ENCODE measurements at places on chromosomes 3 and 15.
A peak's percentile ranks its signal among the peaks of the same experiment; 100 is the strongest.

DNA sequence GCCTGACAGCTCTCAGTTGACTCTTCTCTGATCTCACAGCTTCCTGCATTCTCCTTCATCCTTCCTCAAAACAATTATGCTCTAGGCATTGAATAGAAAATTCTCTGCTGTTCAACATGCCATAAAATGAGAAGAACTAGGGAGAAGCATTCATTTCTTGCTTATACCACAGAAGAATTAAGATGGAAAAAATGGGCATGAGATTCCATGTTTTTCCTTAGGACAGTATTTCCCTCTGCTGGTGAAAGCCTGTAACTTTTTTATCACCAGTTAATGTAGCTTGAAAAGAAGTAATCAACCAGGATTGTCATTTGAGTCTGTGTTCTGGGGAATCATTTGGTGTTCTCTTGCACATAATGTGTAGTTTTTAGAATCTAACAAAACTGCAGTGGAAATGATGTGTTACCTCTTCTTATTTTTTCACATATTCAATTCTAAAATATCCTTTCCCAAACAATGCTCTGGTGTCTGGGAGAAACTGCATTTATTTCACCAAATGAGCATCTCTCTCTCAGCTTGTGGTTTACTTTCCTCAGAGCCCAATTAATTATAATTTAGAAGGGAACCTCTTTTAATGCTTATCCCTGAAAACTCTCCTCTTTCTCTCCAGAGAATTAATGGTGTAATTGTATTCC lies 92.8 kb upstream of the DCBLD2 start:
- peak; percentile 8 for DNase-seq

- DNase-seq = no peak
These were observed 15.2 kb upstream of the CLEC3B start for GRCh38 chr3:45010811-45011333.

DNA sequence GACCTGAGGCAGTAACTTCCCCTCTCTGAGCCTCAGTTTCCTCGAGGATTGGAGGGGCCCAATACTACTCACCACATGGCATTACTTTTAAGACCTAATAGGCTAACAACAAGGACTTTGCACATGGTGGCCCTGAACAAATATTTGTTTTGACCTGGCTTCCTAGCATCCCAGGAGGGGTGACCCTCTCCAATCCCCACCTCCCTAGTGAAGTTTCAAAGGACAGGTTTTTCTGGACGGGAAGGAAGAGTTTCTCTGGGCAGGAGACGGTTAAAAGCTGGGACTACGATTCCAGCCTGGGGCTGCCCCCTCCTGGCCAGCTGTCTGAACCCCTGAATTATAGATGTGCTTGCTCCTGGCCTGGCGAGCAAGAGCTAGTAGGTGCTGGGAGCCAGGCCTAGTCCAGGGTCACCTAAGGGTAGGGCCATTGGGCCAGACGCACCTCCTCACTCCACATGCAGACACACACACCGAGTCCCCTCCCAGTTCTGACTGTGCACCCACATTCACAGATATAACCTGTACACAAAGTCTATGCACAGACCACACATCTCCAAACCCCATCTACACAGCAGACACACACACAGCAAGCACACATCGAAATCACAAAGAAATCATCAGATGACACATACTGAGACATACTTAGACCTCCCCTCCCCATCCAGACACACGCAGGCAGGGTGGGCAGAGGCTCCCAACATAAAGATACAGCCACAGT lies 2.7 kb upstream of the ISL2 start:
- DNase-seq = no peak

- DNase-seq = no peak
These were observed 24.8 kb upstream of the CMTM7 start for GRCh38 chr3:32366638-32367397.

DNA sequence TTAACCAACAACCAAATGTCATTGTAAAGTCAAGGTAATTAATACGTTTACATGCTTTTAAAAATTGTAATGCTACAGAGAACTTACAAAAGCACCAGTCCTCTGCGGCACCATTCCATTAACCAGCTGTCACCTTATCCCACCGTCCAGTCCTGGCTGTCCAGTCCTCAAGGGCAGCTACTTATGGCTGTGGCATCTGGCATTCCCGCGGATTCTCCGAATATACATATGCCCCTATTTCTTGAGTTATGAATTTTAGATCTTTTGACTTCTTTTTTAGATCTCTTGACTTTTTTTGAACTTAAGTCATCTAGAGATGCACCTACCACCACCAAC lies 382 bp upstream of the POMGNT2 start:
- no peak for DNase-seq

DNA sequence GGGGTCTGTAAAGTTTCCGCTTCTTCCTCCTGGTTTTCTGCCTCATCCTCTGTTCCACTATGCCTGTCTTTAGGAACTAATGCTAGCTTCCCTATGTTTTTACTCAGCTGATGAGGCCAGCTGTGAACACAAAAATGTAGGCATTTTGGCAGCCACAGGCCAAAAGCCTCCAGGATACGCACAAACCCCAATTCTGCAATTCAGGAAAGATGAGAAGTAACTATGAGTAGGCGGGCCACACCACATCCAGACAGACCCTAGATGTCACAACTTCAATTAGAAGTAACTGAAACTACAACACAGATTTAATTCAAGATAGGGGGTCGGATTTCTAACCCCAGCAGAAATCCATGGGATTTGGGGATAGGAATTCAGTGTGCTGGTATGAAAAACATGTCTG lies 11.9 kb downstream of the CA12 start:
- DNase-seq = no peak

DNA sequence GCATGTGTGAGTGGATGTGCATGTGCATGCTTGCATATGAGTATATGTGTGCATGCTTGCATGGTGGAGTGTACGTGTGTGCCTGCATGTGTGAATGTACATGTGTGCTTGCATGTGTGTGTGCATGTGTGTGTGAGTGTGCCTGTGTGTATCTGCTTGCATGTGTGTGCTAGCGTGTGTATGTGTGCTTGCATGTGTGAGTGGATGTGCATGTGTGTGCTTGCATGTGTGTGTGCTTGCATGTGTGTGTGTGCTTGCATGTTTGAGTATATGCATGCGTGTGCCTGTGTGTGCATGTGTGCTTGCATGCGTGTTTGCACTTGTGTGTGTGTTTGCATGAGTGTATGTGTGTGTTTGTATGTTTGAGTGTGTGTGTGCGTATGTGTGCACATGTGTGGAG lies 4.6 kb upstream of the PLXNA1 start:
- DNase-seq = no peak

GRCh38 chr3:11204697-11205348 lies 50.5 kb downstream of the HRH1 start:
- no peak for DNase-seq

- no peak for DNase-seq
These were observed 37.4 kb downstream of the ACAA1 start for GRCh38 chr3:38099518-38099917.

DNA sequence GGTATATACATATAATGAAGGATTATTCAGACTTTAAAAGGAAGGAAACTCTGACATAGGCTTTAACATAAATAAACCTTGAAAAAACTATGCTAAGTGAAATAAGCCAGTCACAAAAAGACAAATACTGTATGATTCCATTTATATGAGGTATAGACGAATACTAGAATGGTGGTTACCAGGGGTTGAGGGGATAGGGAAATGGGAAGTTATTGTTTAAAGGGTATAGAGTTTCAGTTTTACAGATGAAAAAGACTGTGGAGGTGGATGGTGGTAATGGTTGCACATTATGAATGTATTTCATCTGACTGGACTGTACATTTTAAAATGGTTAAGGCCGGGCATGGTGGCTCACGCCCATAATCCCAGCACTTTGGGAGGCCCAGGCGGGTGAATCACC lies 41.7 kb downstream of the FRMD5 start:
- no peak for DNase-seq

DNA sequence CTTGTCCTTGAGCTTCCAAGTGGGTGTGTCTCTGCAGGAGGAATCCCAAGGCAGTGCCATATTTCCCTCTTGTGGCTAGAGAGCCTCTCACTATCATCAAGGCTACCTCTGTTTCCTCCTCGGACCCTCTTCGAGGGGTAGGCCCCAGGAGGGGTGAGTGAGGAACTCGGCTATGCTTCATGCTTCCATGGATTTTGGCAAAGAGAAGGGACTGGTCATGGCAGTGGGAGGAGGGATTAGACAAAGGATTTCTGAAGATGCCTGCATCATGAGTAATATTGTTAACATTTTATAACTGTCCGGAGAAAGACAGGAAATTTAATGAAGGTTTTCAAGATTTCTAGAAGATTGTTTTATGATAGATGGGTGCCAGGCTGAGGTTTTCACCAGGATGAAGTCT lies 241.5 kb downstream of the CLSTN2 start:
- no peak for DNase-seq

DNA sequence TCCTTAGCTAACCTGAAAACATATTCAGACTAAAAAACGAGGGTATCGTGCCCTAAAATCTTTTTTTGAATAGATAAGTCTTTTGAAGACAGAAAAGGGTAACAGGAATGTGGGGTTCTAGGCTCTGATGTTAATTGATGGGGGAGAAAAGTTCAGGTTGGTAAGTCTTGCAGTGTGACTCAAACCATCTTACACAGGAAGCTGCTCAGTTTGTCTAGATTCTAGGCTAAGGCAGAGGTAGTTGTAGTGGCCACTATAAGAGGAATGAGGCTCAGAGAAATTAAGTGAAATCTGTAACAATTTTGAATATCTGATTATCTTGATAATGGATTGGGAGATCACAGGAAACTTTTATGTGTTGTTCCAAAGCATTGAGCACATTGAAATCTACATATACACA lies 267.9 kb downstream of the PDCD6IP start:
- no peak for DNase-seq

GRCh38 chr3:160981217-160981938 lies 123.8 kb downstream of the B3GALNT1 start:
- DNase-seq = no peak

DNA sequence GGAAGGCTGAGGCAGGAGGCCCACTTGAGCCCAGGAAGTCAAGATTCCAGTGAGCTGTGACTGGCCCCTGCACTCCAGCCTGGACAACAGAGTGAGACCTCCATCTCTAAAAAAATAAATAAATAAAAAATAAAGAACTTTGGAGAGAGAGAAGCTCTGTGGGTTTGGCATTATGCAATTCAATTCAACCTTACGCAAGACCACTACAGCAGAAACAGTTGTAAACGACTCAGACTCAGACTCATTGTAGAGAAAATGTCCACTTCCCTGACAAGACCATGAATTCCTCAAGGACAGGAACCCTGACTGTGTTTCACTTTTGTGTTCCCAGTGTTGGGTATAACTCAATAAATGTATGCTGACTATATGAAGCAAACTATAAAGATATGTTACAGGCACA lies 90.3 kb upstream of the C3orf80 start:
- no peak for DNase-seq

DNA sequence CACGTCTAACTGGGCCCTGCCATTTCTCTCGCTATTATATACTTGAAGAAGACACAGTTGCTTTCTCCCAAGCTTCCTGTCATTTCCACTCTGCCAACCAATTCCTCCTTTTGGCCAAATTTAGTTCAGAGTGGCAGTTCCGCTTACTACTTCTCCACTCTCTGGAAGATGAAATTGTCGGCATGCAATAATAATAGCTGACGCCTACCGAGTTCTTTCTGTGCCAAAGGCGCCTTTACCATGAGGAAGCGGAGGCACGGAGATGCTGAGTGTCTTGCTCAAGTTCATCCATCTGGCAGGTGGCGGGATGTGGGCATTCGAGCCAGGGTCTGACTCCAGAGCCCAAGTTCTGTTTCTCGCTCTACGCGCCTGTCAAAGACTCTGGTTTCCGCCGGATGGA lies 14.6 kb upstream of the NRROS start:
- no peak for DNase-seq

DNA sequence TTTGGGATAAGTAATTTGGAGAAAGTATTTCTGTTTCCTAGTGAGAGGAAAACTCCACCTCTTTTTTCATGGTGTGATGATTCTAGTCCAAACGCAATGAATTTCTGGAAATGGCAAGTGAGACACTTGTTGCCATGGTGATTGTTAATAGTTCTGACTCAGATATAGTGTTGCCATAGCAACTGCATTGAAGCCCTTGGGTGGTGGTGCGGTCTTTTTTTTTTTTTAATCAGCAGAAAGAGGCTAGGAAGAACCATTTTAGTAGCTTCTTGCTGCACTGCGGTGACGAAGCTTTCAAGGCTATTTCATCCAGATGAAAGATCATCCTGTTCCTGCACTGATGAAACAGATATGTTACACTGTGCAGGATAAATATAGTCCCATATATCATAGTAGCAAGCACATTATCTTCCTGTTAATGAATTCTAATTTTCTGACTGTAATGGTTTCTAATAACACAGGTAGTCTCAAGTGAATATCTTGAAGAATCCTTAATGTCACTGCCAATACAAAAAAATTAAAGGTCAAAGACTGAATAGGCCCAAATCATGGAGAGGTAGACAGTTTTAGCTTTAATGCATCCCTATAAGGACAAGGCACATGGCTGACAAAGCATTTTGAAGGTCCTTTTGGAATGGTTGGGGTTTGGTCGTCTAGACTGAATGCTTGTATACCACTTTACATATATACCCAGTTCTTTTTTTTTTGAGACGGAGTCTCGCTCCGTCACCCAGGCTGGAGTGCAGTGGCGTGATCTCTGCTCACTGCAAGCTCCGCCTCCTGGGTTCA lies 125.1 kb upstream of the ZBTB20 start:
- no peak for DNase-seq

- DNase-seq = peak; percentile 57
These were observed 67.6 kb upstream of the HACD2 start for GRCh38 chr3:123652342-123652984.

DNA sequence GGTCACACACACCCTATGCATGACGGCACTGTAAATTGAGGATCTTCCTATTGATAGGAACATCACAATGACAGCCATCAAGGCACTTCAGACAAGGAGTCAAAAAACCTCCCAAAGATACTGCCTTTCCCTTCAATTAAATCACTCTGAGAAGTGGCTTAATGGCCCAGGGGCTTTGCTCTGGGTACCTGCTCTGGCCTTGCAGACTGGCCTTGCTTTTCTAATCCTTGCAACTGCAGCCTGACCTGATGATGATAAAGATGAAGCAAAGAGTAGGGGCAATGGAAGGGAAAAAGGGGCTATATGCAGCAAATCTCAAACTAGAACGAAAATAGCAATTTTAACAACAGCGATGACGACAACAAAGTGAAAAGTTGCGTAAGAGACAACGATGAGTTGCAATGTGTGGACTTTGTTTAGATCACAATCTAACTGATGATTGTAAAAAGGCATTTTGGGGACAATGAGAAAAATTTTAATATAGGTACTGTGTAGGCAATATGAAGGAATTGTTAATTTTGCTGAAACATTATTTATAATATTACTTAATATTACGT lies 14.6 kb downstream of the ADAMTS9 start:
- DNase-seq = no peak

DNA sequence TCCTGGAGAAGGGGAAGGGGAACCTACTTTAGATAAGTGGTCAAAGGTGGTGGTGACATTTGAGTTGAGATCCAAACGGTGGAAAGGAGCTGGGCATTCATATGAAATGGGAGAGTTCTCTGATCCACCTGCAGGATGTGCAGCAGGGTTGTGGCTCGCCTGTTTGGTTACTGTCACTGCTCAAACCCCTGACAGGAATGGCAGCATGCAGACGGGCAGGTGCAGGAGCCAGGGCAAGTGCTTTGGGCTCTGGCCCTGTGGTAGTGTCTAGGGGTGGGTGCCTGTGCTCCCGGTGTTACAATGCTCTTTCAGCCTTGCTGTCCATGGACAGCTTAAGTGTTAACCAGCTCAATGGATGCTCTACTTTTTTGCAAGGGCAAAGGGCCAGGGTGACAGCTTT lies 18.5 kb downstream of the PAQR9 start:
- DNase-seq = no peak

GRCh38 chr3:61828880-61829721 lies 267.7 kb downstream of the PTPRG start:
- DNase-seq = no peak

- no peak for DNase-seq
These were observed 238.2 kb downstream of the GREM1 start for GRCh38 chr15:32956006-32956405.
